ENCODE measurements at places on chromosomes 3 and 15.

DNA sequence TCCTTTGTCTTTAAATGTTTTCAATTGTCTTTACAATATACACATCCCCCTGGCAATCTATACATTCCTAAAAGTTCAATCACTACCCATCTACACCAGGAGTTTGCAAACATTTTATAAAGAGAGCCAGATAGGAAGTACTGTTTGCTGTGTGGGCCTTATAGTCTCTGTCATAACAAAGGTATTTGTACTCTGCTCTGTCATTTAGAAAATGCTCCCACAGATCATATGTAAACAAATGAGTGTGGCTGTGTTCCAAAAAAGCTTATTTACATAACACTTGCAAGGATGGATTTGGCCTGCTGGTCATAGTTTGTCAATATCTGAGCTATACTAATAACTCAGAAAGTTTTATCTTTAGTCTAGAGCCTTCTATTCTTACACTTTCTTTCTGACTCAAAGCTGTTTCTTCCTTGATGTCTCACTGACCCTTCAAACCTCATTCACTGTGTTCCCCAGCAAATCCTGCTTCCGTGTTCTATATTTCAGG, 511.9 kb downstream of the GBE1 start:
- DNase-seq = no peak

DNA sequence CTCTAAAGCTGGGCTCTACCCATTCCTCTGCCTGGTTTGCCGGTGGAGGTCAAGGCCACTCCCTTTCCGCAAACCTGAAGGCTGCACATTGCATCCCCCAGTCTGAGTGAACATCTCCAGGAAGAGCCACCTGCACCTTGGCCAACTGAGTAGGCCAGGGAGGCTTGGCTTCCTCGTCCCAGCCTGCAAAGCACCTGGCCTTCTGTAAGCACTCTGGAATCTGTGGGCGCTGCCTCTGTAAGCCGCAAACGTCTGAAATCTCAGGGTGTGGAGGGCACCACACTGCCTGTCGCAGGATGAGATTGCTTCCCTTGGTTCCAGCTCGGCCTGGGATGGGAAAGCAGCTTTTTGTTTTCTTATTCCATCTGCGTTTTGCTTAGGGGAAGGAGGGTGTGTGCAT, 81.3 kb downstream of the SEC22A start:
- no peak for DNase-seq

DNA sequence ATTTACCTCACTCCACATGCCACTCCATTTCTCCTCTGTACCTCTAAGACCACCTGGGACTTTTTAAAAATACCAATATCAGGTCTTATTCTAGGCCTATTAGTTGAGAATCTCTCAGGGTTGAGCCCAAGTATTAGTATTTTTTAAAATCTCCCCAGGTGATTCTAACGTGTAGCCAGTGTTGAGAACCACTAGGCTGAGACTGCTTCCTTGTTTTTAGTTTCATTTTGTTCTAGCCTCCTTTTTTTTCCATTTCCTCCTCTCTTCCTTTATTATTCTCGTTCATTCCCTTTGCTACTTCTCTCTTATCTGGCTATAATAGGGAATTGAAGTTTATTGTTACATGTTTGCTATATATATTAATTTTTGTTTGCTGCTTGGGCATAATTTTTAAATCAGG, 217.8 kb upstream of the CD96 start:
- no peak for DNase-seq

GRCh38 chr3:11400213-11400612, 128.0 kb downstream of the ATG7 start:
- no peak for DNase-seq

- DNase-seq = no peak
Measured at GRCh38 chr3:78398401-78398800, 1358.5 kb downstream of the ROBO2 start.

DNA sequence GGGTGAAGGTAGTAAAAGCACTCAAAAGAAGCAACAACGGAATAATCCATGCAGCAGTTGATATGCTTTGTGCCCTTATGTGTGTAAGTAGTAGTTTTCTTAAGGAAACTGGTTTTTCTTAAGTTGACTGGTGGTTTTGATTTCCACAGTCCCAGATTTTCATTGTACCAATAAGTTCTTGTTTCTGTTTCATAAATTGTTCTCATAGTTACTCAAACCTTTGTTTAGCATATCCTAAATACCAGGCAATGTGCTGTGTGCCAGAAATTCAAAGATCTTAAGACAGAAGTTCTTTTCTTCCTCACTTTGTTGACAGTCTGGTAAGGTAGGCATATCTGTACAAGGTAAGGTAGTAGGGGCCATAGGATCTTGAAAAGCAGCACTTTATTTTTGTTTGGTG, 40.0 kb downstream of the DNAJC13 start:
- DNase-seq = no peak

DNA sequence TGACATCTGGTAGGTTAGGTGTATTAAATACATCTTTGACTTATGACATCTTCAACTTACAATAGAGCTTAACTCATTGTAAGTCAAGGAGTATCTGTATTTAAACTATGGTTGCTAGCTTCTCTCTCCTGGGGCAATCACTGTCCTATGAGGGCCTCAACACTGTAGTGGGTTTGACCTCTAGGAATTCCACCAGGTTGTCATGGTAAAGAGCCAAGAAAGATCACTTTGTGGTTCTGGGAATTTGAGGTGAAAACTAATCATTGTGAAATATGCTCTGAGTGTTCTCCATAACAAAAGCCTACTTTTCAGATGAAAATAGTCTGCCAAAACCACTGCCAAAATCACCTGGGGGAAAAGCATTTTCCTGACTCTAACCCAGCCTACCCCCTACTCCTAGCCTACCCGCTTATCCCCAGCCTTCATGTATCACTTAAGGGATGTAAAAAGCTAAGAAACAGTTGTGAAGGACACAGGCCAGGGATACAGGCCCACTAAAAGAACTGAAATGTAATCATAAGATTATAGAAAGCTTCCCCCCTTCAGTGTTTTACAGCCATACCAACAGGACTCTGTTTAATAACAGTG, 723.8 kb downstream of the MECOM start:
- DNase-seq = no peak

- DNase-seq = no peak
Measured at GRCh38 chr3:174639970-174640369, 219.2 kb upstream of the NAALADL2 start.

DNA sequence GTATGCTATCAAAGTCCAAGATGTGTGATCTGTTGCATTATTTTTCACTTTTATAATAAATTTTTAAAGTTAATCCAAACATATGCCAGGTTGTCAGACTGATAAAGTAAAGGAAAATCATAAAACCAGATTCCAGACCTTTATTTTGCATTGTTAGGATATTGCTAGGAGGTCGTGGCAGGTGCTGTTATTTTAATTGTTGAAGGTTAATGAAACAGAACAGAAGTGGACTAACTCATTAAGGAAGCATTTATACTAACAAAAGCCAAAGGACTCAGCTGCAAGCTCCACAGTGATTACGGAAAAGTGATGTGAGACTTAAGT, 63.1 kb downstream of the DCLK3 start:
- DNase-seq = no peak

- no peak for DNase-seq
Measured at GRCh38 chr3:171230865-171231264, 204.3 kb upstream of the SLC2A2 start.

- DNase-seq = no peak
Measured at GRCh38 chr3:73228437-73228836, 167.0 kb downstream of the EBLN2 start.

DNA sequence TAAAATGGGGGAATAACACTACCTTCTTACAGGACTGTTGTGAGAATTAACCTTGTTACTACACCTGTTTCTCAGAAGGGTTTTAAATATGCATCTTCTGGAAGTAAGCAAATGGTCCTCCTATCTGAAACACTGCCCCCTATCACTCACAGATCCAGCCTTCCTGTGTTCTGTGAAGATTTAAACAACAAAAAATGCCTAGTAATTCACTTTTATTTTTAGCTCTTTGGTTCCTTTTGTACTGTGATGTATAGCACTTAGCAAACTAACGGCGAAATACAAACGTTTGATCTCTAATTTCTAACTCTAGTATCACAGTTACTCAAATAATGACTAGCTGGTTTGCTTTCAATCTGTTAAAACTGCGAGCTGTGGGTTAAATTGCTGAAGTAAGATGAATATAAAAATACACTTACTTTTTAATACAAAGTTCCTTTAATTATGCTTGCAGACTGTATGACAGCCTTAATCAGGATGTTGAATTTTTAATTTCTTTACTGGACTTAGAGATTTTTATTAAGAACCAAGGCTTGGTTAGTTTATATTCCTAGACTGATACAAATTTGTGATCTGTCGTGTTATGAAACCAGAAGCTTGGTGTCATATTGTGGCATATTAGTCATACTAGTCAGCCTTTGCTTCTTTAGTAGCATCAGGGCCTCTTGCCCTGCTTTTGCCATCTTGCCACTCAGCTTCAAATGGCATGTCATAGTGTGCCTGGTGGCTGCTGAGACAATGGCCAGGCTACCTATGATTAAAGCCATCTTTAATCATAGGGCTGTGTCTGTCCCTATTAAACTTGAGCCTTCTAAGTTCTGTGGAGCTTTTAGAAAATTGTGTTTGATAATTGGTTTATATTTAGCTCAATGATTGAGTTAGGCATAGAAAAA, 9.2 kb downstream of the EIF3J start:
- peak; percentile 15 for DNase-seq

DNA sequence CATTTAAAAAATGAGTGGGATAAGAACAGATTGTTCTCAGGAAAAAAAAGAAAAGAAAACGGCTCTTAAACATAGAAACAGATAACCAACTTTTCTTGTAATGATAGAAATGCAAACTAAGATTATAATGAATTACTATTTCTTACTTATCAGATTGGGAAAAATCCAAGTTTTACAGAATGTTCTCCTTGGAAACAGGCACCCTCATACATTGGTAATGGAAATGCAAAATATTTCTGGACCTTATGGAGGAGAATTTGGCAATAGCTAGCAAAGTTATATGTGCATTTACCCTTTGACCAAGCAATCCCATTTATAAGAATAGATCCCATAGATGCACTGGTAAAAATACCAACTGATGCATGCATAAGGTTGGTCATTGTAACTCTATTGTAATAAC, 3.7 kb upstream of the ANKDD1A start:
- DNase-seq = no peak

- DNase-seq = no peak
Measured at GRCh38 chr3:160981217-160981938, 123.8 kb downstream of the B3GALNT1 start.

DNA sequence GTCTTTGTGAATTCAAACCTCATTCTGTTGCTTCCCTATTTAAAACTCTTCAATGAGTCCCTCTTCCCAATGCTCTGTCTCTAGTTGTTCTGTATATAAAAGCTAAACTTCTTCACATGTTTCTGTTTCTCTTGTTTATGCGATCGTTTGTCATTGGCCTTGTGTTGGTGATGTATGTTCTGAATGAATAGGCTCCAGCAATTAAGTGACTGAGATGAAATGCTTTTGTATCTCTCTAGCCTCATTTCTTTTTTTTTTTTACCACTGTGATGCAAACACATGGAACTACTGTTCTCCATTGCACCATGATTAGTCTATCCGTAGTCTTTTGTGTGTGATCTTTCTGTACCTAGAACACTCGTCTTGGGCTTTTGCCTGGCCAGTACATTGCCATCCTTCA, 380.5 kb upstream of the TPRG1 start:
- DNase-seq = no peak

- DNase-seq = no peak
Measured at GRCh38 chr3:120555657-120556509, 40.3 kb upstream of the NDUFB4 start.

All from CD4-positive, alpha-beta T cell treated with Interleukin-6 at 100 ng/mL for 8 hours (primary cell).